ENCODE measurements at places on chromosomes 4 and X.

DNA sequence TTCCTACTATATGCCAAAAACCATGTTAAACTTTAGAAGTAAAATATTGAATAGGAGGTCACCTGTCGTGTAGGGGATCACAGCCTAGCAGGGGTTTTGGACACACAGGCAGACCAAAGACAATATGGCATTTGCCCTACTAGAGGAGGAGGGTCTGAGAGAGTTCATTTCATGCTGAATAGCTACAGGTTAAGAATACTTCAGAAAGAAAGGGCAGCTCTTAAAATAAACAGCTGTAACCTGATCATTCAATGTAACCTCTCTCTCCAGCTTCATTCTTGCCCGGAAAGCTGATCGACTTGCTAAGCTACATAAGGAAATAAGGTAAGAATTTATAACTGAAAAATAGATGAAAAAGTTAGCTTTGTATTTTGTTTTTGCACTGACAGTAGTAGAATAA lies 79.9 kb downstream of the MAOA start:
- DNase-seq = no peak

GRCh38 chr4:21067351-21067750 lies 367.1 kb downstream of the PACRGL start:
- no peak for DNase-seq

DNA sequence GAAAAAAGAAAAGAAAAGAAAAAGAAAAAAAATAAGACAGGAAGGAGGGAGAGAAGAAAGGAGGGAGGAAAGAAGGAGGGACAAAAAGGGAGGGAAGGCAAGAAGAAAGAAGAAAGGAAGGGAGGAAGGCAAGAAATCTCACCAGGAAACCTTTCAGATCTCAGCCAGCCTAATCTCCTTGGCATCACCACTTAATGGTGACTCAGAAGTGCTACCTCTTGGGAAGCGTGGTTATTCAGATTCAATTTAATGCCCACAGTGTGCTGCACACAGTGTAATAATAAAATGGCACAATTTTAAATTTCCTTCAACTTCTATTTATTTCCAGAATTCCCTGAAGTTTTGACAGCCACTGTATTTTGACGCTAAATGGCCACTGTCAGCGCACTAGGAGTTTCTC lies 50.3 kb downstream of the DKK2 start:
- no peak for DNase-seq

DNA sequence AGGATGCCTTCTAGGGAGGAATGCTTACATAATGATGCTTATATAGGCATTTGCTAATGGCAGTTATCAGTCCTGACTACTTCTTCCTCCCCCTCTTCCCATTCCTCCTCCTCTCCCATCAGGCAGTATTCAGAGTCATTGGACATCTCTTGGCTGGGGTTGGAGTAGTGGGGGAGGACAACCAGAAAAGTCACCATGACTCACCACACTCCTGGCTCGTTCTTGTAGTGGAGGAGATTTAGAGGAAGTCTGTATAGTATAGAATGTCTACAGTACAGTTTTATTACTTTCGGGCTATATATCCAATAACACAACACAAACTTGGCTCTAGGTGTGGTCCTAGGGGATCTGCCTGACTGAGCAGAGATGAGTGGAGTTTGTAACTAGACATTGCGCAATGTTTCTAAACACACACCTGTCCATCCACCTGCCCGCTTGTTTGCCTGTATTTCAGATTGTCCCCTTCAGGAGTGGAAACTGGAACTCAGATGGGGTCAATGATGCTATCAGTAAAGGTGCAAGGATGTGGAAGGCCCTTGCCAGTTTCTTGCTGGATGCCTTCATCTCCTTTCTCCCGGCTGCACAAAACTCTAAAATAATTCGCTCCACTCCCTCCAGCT lies 27.9 kb upstream of the KIAA1210 start:
- no peak for DNase-seq

GRCh38 chrX:120999413-120999812 lies 13.9 kb upstream of the CT47A1 start:
- DNase-seq = no peak

- no peak for DNase-seq
Observed at GRCh38 chr4:88033309-88033708, 25.9 kb downstream of the PKD2 start.

GRCh38 chr4:119550857-119551532 lies 77.6 kb downstream of the PDE5A start:
- no peak for DNase-seq

- no peak for DNase-seq
Observed at GRCh38 chrX:130631011-130631410, 229.2 kb downstream of the RBMX2 start.
